ENCODE measurements at places on chromosomes 1 and 21.

GRCh38 chr1:162075862-162076261 is 6.4 kb downstream of the NOS1AP start:
- DNase-seq: no peak

- DNase-seq: no peak
Measured at GRCh38 chr1:61152066-61152465, 69.7 kb downstream of the NFIA start.

DNA sequence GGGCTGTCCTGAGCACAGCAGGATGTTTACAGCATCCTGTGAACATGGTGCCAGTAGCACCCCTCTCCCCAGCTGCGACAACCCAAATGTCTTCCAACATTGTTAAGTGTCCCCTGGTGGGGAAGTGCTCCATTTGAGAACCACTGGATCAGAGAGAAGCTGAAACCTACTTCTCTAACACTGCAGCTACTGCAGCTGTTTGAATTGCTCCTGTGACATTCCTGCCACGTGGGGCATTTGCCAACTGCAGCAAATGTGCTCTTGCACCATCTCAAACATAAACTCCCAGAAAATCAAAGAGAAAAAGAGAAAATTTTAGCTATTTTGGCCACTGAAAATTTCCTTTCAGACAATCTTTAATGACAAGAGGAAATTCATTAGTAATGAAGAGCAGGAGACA is 11.0 kb downstream of the SLC2A5 start:
- no peak for DNase-seq

DNA sequence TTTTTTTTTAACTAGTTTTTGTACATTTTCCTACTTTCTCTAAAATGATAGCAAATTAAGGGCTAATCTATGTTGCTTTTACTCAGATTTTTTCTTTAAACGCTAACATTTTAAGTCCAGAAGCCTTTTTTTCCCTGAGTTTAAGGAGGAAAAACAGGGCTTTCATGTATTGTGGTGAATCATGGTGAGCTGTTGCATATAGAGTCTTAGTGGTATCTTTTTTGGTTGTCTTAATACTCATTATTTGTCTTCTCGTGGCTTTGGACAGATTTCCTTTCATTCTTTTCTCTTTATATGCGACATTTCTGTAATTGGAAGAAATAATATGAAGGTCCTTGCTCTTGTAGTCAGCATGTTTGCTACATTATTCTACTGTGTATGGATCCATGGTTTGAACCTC is 1015.6 kb downstream of the PLA2G4A start:
- no peak for DNase-seq

- peak; percentile 10 for DNase-seq
Measured at GRCh38 chr1:68120136-68120791, 69.8 kb upstream of the DIRAS3 start.

GRCh38 chr1:232207073-232207866 is 422.7 kb downstream of the SIPA1L2 start:
- no peak for DNase-seq

GRCh38 chr1:223652436-223652941 is 13.0 kb downstream of the CAPN8 start:
- DNase-seq: no peak

- no peak for DNase-seq
Measured at GRCh38 chr1:54623216-54624007, at the start of gene FAM151A. TSS of gene FAM151A (minus strand) at chr1:54623525. CDS start at chr1:54623395, 130 bp downstream.

- DNase-seq: no peak
Measured at GRCh38 chr1:170872663-170873062, 62.7 kb upstream of the MROH9 start.

DNA sequence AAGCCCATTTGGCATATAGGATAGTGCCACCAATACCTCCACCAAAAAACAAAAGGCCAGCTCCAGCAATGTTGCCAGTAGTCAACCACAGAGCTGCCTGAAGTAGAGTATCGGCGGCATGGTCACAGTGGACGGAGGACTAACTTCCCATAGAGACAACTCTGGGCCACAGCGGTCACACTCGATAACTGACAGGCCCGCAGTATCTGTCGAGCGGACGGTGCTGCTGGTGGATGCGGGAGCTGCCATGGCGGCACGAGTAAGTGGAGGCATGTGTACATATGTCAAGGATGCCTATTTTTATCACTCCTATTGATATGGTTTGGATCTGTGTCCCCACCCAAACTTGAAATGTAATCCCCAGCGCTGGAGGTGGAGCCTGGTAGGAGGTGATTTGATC is 4.1 kb downstream of the KRTAP12-1 start:
- no peak for DNase-seq

DNA sequence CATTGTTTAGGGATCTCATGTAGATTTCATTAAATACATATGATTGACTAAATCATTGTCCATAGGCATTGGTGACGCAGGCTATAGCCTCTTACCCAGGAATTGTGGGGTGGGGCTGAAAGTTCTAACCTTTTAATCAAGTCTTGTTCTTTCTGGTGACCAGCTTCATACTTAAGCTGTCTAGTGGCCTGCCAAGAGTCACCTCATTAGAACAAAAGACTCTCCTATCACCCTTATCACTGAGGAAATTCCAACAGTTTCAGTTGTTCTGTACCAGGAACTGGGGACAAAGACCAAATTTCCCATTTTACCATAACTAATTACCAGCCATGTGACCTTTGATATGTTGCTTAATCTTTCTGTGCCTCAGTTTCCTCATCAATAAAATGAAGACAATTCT is 298.5 kb downstream of the PBX1 start:
- no peak for DNase-seq

DNA sequence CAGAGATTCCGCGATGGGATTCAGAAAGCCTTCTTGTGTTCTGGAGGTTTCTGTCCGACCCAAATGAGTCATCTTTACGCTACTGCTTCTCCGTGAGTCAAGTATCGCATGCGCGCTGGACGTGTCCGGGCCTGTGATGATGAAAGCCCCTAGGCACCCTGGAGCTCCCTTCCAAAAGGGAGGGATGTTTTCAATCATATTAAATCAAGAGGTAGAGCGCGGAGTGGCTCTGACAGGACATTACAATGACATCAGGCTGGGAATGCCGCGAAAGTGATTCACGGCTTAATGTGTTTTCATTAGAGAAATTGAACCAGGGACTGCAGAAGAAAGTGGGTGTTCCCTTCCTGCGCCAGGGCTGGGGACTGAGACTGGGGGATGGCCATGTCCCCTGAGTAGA is 48.5 kb downstream of the AJAP1 start:
- DNase-seq: no peak

DNA sequence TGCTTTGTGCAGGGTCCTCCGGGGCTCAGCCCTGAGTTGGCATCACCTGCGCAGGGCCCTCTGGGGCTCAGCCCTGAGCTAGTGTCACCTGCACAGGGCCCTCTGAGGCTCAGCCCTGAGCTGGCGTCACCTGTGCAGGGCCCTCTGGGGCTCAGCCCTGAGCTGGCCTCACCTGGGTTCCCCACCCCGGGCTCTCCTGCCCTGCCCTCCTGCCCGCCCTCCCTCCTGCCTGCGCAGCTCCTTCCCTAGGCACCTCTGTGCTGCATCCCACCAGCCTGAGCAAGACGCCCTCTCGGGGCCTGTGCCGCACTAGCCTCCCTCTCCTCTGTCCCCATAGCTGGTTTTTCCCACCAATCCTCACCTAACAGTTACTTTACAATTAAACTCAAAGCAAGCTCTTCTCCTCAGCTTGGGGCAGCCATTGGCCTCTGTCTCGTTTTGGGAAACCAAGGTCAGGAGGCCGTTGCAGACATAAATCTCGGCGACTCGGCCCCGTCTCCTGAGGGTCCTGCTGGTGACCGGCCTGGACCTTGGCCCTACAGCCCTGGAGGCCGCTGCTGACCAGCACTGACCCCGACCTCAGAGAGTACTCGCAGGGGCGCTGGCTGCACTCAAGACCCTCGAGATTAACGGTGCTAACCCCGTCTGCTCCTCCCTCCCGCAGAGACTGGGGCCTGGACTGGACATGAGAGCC is 22.7 kb downstream of the COL6A1 start:
- no peak for DNase-seq

DNA sequence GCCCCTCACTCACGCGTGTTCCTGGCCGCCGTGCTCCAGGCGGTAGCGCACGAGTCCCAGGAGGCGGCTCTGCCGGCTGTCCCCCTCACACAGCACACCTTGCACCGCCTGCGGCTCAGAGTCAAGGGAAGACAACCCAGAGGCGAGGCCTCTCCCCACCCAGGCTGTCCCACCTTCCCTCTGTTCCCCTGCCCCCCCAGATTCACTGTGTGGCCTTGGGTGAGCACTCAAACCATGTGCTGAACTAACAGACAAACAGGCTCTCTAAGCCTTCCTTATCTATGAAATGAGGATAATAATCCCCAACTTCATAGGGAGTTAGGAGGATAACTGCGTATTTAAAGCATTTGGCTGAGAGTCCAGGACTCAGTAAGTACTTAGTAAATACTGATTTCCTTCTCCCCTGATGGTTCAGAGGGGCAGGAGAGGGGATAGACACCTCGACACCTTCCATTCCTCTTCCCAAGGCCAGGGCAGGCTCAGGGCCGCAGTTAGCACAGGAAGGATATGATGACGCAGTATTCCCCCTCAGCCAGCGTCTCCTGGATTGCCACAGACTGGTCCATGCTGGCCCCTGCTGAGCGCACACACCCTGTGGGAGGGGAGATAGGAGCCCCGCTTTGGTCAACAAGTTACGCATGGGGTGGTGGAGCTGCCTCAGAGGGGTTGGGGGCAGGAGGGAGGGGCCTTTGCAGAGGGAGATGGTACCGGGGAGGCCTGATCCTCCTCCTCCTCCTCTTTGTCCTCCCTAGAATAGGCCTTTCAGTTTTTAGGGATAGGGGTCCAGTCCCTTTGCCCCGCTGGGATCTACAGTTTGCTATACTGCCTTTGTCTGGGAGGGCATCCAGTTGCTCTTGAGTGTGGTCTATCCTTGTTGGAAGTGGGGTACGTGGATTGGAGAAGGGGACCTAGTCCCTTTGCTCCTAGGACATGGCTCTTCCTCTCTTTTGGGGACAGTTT is 830 bp downstream of the INPP5B start:
- DNase-seq: no peak

DNA sequence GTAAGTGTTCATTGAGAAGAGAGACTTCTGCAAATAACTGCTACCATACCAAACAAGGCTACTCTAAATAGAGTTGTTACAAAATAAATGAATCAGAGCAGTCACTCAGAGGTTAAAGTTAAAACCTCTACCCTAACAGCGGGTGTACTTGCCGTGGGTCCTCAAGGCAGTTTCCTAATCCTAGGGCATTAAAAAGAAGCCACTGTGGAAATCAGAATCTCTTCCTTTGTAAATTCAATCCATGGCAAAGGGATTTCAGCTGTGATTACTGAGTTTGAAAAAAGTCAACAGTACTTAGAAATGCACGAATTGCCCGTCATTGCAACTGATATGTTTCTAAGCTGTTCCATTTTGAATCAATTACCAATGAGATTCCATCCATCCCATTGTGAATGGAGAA is 13.5 kb downstream of the TBX15 start:
- no peak for DNase-seq

- peak; percentile 3 for DNase-seq
Measured at GRCh38 chr1:185044387-185044786, 971 bp upstream of the RNF2 start.

DNA sequence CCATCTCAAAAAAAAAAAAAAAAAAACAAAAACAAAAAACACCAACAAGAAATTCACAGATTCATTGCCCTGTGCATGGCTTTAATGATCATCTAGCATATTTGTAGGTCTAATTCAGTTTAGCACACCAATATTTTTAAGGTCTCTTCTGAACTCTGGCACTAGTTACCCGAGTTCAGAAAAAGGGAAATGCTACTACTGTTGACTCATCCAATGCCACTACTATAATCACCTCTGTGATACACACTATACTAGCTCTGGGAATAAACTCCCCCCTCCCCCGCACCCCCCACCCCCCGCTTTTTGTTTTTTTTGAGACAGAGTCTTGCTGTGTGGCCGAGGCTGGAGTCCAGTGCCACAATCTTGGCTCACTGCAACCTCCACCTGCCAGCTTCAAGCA is 55.6 kb downstream of the FBXO42 start:
- DNase-seq: no peak

DNA sequence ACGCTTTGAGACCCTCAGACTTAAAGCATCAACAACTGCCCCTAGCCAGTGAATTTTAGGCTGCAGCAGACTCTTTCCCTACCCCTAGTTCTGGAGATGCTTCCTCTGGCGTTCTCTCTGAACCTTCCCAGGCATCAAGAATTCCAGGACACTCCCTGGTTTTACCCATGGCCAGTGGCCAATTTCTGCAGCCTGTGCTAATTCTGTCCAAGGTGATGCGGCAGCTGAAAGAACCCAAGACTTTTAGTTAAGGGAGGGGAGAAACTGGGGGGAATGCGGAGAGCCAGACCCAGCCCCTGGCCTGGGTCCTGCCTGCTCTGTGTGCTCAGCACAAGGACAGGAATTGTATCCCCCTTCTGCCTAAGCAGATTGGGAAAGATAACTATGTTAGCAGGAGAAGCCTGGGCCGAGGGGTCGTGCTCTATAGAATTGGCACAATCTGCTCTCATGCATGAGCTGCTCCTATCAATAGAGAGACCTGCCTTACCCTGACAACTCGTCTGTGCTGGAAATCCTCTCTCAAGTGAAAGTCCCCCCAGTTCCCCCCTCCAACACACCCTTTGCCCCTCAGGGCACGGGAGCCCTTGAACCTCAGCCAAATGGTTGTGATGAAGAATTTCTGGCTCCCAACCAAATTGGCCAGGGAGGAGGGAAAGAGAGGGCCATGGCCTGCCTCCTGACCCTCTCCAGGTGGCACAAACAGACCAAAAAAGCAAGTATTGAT is 5.4 kb upstream of the GJA8 start:
- no peak for DNase-seq

GRCh38 chr1:95122151-95122697 is 5.1 kb downstream of the TLCD4 start:
- DNase-seq: no peak

- DNase-seq: no peak
Measured at GRCh38 chr21:17334484-17334883, 178.4 kb upstream of the CXADR start.

GRCh38 chr1:56505792-56506743 is 73.3 kb downstream of the PLPP3 start:
- no peak for DNase-seq

DNA sequence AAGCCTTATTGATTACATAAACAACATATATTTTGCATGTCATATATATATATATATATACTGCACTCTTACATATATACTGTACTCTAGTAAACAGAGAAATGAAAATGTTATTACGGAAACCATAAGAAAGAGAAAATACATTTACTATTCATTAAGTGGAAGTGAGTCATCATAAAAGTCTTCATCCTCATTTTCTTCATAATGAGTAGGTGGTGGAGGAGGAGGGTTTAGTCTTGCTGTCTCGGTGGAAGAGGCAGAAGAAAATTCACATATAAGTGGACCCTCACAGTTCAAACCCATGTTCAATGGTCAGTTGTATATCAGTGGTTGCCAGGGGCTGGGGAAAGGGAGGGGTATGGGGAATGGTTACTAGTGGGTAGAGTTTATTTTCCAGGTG is 8.0 kb upstream of the IFNLR1 start:
- DNase-seq: no peak

Data from central memory CD4-positive, alpha-beta T cell (primary cell).